T-cell (primary cell): ENCODE measurements at places on chromosomes 5 and 9.

GRCh38 chr5:8576178-8576577 is 707.2 kb downstream of the MTRR start:
- no peak for DNase-seq

GRCh38 chr5:37888476-37888875 is 48.6 kb upstream of the GDNF start:
- DNase-seq = no peak

- no peak for DNase-seq
Observed at GRCh38 chr9:25600501-25600900, 77.7 kb downstream of the TUSC1 start.

GRCh38 chr5:87541033-87541432 is 128.3 kb upstream of the CCNH start:
- no peak for DNase-seq

DNA sequence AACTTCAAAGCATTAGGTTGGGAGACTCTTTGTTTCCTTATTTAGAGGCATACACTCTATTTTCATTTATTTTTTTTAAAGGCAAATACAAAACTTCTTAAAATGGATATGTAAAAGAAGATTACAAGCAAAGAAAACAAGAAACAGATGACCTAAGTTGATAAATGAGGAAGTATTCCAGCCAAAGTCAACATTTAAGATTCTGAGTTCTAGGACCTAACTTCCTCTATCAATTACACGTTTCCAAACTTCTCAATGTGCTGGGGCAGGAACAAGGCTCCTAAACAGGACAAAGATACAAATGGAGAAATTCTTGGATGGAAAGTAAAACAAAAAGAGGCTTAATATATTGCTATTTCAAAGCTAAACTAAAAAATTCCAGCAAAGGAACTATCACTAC is 89.5 kb downstream of the TLE1 start:
- DNase-seq = no peak

GRCh38 chr5:4022056-4022670 is 426.5 kb downstream of the IRX1 start:
- DNase-seq = no peak

- no peak for DNase-seq
Observed at GRCh38 chr5:173410459-173411233, 82.4 kb upstream of the STC2 start.

DNA sequence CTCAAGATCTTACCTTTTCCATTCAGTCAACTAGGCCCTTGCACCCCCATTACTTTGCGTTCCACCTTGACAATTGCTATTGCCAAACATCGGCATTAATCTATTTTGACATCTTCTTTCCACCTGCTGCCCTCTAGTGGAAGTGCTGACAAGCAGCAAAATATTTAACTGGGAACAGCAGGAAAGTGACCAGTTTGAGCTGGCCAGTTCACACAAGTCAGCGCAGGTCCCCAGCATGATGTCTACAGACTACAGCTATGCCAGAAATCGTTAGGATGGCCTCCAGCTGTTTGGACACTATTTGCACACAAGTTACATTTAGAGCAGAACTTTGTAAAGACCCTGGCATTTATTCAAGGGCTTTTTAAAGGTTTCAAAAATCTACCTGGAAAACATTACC is 160.1 kb downstream of the GHR start:
- DNase-seq = peak; percentile 0

DNA sequence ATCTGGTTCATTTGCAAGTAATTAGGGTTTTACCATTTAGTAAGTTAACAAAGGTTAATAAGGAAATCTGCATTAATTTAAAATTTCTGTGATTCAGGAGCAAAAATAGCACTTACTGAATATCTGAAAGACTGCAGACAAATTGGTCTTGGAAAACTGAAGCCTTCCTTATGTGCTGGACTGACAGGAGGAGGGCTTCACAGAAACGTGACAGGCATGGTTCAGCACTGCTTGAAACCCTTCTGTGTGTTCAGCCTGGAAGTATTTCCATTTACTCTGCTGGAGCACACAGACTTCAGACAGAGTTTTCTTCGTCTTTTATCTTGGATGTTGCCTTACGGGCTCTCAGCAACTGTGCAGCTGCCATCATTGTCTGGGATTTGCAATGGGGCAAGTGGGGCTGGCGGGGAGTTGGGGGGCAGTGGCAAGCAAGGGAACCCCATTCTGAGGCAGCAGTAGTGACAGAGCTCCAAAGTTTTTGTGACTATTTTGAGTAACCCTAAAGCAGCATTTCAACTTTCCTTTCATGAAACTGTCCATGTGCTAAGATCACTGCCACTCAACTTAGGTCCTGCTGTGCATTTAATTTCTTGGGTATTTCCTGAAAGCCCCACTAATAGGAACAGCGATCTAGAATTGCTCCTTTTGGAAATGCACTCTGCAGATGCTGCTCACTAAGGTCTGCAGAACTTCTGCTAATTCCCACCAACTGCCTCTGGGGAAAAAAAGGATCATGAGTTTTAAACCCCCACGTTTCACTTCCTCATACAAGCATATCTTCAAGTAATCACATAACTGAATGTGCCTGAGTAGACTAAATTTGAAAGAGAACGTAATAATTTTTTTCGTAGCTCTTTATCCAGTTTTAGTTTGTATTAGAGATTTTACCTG is 56.6 kb downstream of the KCNN2 start:
- no peak for DNase-seq

DNA sequence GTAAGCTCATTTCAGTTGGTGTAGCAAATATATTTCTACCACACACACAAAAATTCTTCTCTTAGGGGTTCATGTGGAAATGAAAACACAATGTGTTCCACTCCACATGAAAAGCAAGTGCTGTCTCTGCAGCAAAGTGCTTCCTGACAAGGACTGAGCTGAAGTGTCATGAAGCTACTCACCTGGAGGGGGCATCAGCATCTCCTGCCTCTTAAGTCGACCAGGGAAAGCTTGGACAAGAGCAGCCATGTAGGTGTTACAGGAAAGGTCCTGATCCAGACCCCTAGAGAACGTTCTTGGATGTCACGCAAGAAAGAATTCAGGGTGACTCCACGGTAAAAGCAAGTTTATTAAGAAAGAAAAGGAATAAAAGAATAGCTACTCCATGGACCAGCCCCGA is 62.8 kb downstream of the SV2C start:
- DNase-seq = no peak

- no peak for DNase-seq
Observed at GRCh38 chr5:109479260-109479860, 69.6 kb upstream of the PJA2 start.

GRCh38 chr9:136493567-136493971 is 10.7 kb upstream of the SEC16A start:
- no peak for DNase-seq

DNA sequence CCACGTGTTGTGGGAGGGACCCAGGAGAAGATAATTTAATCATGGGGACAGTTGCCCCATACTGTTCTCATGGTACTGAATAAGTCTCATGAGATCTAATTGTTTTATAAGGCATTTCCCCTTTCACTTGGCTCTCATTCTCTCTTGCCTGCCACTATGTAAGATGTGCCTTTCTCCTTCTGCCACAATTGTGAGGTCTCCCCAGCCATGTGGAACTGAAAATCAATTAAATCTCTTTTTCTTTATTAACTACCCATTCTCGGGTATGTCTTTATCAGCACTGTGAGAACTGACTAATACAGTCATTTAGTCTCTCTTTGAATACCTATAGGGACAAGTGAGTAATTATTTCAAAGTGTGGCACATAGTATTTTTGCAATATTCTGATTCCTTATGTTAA is 269.2 kb upstream of the SMARCA2 start:
- no peak for DNase-seq

GRCh38 chr5:14807471-14807870 is 64.1 kb downstream of the ANKH start:
- no peak for DNase-seq

- no peak for DNase-seq
Observed at GRCh38 chr5:137843676-137844299, 23.9 kb upstream of the MYOT start.

GRCh38 chr5:133607451-133607850 is 4.9 kb downstream of the FSTL4 start:
- DNase-seq = no peak

DNA sequence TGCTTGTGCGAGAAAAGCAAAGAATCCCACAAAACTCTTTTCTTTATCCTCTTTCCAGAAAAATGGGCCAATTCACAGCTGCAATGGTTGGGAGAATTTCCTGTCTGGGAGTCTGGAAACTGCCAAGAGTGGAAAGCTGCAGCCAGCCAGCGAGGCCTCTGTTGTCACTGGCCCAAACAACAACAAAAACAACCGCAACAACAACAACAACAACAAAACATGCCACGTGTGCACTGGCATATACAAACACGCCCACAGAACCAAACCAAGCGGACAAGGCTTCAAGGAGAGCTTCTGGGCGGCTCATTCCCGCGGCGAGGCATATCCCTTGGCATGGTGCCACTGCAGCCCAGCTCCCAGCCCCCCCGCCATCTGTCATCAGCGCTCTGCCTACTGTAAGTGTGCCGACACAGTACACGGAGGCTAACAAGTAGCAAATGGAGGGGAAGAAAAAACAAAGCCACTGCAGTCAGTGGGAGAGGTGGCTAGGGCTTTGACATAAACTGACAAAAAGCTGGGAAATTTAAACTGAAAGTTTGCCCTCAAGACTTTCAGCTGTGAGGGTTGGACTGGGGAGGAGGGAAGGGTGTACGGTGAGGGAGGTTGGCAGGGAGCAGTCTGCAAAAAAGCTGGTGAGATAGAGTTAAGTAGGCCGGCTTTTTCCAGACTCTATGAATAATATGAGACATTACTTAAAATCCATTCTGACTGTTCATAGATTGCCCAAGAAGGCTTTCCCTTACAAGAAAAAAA is 165.0 kb upstream of the ZNF462 start:
- no peak for DNase-seq

- DNase-seq = no peak
Observed at GRCh38 chr9:136671254-136671614, 8.5 kb downstream of the EGFL7 start.

DNA sequence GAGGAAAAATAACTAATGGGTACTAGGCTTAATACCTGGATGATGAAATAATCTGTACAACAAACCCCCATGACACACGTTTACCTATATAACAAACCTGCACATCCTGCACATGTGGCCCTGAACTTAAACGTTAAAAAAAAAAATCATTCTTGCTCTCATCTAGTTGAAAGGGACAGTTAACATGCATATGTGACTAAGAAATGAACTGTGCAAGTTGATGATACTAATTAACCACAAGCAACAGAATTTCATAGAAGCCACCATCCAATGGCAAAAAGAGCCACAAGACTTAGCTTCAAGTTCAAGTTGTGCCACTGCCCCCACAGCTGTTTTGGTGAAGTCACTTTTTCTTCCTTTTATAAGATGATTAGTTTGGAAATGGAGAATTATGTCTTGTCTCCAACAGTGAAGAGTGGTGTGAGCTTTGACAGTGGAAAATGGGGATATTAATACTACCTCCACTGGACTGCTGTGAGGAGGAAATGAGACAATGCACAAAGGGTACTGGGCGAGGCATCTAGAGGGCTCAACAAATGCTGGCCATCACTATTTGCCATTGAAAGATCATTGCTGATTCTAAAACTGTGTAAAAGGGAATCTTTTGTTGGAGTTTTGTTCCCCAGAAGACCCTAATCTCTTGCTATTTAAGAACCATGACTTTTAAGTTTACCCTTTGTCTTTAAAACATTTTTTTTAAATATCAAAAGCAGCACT is 202.1 kb downstream of the EBF1 start:
- no peak for DNase-seq

- peak; percentile 59 for DNase-seq
Observed at GRCh38 chr9:133994353-133995011, 2.4 kb upstream of the VAV2 start.

DNA sequence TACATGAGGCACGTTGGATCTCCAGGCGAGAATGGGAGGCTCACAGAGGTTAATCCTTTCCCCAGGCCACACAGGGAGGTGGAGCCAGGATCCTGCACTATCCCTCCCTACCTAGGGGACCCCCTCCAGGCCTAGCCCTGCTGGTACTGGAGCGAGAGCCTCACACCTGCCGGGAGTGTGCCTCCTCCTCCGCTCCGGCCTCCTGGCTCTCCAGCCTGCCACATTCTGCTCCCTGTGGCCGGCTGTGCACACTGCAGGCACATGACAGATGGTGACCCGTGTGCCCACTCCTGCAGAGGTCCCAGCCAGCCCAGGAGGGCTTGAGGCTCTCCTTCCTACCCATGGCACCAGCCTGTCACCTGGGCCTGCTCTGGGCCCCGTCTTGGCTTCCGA is 93.4 kb downstream of the RXRA start:
- no peak for DNase-seq

GRCh38 chr5:176625512-176625911 is 4.8 kb downstream of the SNCB start:
- DNase-seq = no peak
